ENCODE measurements at places on chromosomes 4 and X.

- DNase-seq, result no peak
Measured at GRCh38 chr4:168623484-168623883, 126.6 kb downstream of the PALLD start.

GRCh38 chr4:153759407-153760316 lies at the start of gene RNF175:
TSS of gene RNF175 (minus strand) at chr4:153760024. CDS start at chr4:153759862, 162 bp downstream.
- no peak for DNase-seq

DNA sequence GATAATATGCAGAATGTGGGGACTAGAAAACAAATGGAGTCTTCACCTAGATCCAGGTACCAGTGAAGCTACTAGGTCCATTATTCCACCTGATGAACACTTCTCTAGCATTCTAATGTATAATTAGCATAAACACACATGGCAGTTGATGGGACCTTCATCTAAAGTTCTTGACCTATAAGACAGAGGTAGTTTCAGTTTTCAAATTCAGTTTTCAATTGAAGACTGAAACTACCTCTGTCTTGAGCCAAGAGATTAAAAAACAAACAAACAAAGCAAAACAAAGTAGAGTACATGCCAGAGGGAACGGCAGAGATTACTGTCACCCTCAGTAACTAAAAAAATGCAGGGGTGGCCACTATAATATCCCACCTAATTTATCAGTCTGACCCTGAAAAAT lies 199.9 kb upstream of the NEIL3 start:
- no peak for DNase-seq

- DNase-seq, result no peak
Measured at GRCh38 chrX:48617542-48618340, 20.4 kb downstream of the WDR13 start.

DNA sequence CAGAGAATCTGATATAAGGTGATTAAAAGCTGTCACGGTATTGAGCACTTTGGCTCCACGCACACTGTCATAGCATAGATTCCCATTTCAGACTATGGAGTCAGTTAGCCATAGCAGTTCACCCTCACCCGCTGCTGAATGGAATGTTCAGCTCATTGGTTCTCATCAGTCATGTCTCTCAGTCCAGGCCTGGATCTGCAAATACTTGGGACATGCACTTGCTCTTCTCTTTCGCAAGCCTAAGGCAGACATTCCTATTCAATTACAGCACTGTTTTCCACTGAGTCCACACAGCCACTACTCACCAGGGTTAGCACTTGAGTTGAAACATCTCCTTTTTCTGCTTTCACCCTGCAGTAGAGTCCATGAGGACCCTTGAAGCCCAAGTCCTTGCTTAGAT lies 30.6 kb upstream of the SCML1 start:
- no peak for DNase-seq

GRCh38 chrX:15866147-15866546 lies 11.5 kb upstream of the AP1S2 start:
- no peak for DNase-seq

DNA sequence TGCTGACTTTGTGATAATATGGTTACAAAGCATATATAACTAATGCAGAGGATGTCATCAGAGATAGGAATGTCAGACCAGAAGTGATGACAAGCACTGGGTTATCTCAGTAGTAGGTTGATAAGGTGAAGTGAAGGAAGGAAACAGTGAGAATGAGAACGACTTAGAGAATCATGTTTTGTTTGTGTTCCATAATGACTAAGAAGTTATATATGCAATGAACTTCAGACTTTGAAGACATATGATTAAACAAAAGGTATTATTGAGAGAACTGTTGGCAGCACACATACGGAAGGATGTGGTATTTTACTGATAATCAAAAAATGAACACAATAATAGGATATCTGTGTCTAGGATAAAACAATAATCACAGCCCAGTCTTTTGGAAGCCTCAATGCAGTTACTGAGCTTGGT lies 18.3 kb upstream of the HHIP start:
- DNase-seq, result no peak
